ENCODE measurements at places on chromosomes 12 and 14.

DNA sequence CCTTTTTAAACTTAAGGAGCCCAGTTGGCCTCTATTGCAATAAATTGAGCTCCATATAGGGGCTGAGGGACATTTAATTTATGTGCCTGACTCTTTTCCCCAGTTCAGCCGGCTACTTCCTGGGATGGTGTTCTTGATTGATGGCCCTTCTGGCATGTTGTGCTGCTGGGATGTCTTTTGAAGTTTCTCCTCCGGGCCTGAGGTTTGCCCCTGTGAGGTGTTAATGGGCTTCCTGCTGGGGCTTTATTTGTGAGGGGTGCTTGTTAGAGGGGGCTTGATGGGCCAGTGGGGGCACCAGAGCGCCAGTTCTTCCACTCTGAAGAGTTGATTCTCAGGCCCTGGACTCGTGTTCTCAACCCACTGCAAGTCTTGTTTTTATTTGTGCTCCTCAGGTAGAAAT, 69.6 kb downstream of the CHST11 start:
- DNase-seq = peak; percentile 70

- no peak for DNase-seq
Observed at GRCh38 chr12:29728030-29728429, 55.7 kb downstream of the TMTC1 start.

DNA sequence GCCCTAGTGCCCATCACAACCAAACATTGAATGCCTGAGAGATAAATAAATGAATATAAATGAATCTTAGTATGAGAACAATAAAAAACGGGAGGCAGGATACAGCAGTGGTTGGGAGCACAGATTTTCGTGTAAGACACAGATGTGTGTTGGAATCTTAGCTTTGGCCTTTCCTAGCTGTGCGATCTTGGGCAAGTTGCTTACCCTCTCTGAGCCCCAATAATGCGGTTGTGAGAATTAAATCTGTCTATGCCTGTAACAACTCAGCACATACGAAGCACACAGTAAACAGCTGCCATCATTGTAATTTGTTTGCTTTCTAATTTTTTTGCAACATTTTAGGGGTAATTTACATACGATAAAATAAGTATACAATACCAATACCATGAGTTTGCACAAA, 89.8 kb downstream of the SRRM4 start:
- no peak for DNase-seq

GRCh38 chr12:103178366-103179080, 221.0 kb downstream of the ASCL1 start:
- no peak for DNase-seq

DNA sequence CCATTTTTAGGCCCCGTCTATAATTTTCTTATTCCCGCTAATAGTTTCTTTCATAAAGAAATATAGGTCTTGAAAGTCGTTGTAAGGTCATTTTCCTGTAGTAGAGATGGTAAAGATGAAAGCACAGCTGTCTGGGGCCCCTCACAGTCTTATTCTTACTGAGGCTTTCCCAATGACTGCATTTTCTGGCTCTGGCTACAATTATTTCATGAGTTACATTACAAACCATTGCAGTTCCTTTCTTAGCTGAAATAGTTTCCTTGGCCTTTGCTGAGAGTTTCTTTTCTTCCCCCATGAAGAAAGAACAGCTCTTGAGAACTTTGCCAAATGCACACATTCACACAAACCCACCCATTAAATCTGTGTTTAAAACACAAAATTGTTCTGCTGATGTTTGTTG, 113.0 kb downstream of the DYRK2 start:
- no peak for DNase-seq

DNA sequence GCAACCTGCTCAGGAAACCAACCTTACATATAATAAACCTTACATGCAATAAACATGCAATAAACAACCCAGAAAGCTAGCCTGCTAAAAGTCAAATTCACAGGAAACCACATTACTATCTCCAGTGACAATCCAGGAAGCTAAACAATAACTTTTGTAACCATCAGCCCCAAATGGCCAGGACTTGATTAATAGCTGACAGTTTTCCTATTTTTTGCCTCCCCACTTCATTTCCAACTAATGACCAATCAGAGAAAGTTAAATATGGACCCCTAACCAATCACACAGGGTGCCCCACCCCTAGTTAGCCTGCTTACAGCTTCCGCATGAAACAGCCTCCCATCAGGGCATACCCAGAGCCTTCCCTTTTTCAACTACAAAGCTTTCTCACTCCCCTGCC, 152.2 kb upstream of the LMNTD1 start:
- no peak for DNase-seq

- no peak for DNase-seq
Observed at GRCh38 chr12:89799316-89799715, 90.7 kb upstream of the ATP2B1 start.

DNA sequence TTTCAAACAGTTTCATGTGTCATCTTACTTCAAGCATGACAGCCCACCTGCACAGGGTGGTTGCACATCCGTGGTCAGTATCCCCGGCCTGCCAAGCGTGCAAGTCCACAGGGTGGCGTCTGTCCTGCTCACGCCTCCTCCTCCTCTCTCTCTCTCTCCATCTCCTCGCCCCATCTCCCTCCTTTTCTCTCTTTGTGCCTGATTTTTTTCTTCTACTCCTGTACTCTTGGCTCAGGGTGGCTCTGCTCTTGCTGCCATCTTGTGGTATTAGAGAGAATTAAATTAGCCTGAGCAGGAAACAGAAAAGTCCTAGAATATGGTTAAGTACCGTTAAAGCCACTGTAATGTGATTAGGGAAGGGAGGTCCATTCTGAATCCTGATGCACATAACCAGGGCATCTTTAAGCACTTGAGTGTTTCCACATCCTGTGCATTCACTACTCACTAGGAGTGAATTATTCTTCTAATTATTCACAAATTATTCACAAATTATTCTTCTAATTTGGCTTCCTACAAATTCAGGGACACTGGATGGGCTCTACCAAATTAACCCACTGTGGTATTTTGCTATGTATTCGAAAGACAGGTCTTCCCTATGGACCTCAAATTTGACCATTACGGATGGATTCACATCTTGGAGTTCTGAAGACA, 25.5 kb upstream of the DTX1 start:
- peak; percentile 78 for DNase-seq

GRCh38 chr12:69884386-69884785, 59.4 kb downstream of the MYRFL start:
- no peak for DNase-seq

DNA sequence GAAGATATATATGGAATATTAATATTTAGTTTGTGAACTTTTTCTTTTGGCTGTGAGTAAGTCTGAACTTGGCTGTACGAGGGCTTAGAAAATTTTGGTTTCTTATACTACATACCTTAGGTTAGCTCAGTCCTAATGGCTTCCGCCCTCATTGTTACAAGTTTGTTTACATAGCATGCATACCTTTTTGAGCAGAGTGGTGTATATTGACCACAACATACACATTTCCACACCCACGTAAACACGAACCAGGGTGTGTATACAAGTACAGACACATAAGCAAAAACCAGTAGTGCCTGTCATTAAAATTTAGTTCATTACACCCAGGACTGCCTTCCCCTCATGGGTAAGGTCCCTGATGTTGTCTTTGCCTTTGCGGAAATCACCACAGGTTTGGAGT, 230.2 kb upstream of the RGS6 start:
- no peak for DNase-seq

- no peak for DNase-seq
Observed at GRCh38 chr12:96985515-96986362, 78.7 kb downstream of the NEDD1 start.

DNA sequence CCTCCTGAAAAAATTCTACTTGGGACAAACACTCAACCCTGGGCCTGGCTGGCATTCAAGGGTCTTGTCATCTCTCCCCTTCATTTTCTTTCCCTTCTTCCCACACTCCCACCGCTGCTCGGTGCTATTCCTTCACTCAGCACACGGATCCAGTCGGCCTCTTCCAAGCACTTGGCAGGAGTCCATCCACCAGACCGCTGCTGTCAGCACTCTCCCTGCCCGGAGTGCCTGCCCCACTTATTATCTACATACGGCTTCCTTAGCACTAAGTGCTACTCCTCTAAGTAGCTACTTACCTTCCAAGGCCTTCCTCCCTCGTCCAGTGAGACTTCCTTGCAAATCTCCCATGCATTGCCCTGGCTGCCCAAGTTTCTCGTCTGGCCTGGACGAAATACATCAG, 29.8 kb downstream of the CALM1 start:
- no peak for DNase-seq

GRCh38 chr12:91100906-91101305, 10.4 kb downstream of the LUM start:
- DNase-seq = no peak

DNA sequence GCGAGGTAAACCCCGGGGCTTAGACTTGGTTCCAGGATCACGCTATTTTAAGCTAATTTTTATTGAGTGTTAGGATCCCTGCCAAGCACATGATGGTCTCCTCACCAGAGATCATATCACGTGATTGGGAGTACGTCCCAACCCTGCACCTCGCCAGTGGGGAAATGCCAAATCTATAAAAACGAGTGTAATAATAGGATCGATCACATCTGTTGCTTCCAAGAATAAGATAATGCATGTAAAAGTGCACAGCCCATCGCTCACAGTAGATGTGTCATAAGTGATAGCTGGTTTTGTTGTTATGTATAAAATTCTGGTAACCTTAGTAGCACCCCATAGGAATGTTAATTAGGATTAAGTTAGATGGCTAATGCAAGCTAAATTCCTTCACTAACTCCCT, 581.0 kb upstream of the TMEM132C start:
- DNase-seq = no peak

DNA sequence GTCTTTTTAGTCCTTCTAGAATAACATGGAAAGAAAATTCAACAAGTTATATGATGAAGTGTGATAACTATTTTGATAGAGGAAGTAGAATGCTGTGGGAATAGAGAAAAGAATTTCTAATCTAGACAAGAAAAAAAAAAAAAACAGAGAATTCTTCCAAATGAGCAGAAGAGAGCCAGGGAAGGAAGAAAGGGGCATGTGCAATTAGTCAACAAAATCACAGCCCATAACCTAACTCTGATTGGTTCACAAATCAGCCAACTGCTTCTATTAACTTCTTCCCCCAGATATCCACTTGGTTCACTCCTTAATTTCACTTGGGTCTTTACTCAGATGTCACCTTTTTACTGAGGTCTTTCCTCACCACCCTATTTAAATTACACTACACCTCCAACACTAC, 69.5 kb downstream of the BTG1 start:
- no peak for DNase-seq

- peak; percentile 9 for DNase-seq
Observed at GRCh38 chr14:34722723-34723545, 8.5 kb upstream of the CFL2 start.

- no peak for DNase-seq
Observed at GRCh38 chr14:84750763-84751554, 779.0 kb upstream of the FLRT2 start.

DNA sequence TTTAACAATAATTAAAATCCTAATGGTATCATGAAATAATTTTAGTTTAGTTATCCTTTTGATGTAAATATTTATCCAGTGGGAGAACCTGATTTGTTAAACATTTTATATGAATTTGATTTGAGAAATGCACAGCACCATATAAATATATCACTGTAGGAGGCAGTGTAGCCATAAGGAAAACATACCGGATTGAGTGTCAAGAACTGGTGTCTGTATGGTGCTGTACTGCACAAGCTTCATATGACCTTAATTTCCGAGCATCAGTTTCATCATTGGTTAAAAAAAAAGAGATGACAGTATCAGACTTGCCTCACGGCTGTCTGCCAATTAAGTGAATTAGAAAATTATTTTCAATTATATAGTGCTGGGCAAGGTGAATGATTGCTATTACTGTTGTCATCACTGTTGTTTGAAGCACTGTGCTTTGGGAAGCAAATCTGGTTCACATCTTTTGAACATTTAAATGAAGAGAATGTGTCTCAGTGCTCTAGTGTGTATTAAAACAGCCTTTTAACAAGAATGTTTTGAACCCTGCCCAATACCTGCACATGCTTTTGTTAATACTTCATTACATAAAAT, 72.1 kb downstream of the TMTC2 start:
- DNase-seq = no peak

DNA sequence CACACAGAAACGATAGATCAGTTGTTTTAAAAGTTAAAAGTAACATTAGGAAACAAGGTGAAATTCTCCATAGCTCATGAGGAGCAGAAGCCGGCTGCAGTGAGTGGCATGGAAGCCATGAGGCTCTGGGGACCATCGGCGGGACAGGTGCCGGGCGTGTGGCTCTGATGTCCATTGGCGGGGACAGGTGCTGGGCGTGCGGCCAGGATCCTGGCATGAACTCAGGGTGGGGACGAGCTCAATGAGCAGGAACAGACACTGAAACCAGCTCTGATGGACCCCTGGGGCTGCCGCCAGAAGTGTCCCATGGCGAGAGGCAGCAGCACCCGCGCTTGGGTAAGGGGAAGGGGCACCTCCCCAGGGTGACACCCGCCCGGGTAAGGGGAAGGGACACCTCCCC, 75.1 kb downstream of the NOC4L start:
- no peak for DNase-seq

DNA sequence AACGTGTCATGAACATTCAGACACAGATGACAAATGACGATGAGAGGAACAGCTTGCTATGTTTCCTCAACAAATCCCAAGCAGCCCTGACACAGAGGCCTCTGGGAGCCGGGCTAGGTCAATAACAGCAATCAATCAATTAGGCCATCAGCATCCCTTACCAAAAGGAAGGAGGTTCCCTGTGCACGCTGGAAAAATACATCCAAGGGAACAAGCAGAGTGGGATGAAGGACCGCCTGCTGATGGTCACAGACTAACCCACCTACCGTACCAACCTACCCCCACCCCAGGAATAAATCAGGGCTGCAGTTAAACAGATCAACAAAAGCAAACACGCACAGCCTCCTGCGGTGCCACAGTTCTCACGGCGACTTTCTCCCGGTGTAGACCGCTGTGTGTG, 265.1 kb upstream of the SFSWAP start:
- DNase-seq = no peak

DNA sequence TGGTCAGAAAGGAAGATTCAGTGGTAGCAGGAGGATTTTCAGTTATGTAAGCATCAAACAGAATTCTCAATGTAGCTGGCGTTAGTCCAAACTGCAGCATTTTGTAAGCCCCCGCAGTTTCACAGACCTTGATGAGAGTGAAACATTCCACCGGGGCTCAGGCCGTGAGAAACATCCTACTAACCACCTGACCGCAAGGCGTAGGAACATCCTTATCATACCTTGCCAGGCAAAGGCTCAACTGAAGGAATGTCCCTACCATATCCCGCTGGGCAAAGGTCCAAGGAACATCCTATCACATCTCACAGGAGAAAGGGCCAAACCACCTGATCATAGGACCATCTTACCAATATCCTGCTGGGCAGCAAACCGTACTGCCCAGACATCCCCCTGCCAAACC, 624.8 kb upstream of the TMEM132C start:
- no peak for DNase-seq

- DNase-seq = no peak
Observed at GRCh38 chr14:49598485-49599300, at the start of gene LRR1. Gene LRR1 (plus strand): TSS chr14:49598940. CDS start chr14:49599021, 81 bp downstream.

GRCh38 chr14:67170660-67171059, 18.6 kb upstream of the GARIN2 start:
- no peak for DNase-seq

DNA sequence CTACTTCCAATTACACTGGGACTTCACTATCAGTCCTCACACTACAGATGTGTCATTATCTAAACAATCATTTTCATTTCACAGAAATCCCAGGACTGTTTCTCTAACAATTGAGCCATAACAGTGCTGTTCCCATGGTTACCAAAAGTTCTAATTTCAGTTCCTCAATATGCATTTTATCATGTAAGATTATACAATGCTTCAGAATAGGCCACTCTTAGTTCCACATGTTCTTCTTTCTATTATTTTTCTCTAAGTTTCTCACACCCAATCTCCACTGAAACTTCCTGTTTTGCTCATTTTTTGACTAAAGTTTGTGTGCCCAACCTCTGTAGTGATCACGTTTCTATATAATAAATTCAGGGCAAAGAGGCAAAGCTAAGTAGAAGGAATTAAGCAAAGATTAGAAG, 185.8 kb downstream of the DUSP6 start:
- DNase-seq = no peak
